ENCODE measurements at places on chromosomes 1 and 21. TPM values are rescaled to one million over a fixed set of nuclear protein-coding genes. Genes with fewer than 3 reads are reported as not detected.

DNA sequence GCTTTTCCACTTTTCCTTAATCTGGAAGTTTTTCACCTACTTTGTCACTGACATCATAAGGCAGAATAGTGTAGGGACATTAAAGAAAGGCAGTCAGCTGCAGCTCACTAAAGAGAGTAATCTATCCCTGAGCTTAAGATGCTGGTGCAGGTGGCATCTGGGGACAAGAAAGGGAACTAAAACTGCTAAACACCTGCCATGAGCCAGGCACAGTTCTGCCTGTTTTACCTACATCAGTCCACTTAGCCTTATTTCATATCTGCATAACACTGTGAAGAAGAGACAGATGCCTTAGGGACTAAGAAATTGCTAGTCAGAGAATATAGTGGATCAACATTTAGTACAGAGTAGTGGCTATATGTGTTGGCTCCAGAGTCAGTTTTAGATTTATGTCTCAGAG is 88.1 kb downstream of the GPATCH2 start:
- DNase-seq, result no peak

DNA sequence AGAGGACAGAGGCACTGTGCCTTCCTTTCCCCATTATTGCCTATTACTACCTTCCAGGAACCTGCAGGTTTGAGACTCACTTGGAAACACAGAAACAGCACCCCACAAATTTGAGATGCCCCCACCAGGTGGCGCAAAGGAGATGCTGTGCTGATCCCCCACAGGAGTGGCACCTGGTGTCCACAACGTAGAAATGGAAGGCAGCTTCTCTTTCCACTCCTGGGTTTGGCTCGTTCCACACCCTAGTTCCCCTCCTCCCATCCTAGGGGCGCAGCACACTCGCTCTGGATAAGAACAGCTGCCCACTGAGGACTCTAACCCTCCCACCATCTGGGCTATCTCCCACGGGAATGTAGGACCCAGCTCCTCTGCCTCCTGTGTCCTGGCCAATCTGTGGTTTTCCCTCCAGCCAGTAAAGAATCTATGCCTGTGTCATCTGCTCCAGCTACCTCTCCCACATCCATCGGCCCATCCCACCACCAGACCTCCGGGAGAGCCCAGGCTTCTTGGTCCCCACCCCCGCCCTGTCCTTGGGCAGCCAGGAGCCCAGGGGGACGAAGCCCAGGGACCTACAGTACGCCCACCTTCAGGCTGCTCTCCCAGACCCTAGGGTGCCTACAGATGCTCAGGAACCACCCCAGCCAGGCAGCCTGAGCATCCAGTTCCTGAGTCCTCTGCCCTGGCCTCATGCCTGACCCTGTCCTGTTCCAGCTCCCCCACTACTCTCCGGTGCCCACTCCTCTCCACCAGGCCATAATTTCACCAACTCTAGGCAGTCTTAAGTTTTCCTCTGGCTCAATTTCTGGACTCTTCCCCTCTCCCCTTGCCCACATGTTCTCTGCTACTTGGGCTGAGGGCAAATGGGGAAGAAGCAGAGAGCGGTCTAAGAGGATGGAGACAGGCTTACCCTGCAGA is 549 bp downstream of the THBS3 start:
- peak; percentile 55 for DNase-seq

TINAGL1 gene
- polyA plus RNA-seq, result 0.36 TPM

DNA sequence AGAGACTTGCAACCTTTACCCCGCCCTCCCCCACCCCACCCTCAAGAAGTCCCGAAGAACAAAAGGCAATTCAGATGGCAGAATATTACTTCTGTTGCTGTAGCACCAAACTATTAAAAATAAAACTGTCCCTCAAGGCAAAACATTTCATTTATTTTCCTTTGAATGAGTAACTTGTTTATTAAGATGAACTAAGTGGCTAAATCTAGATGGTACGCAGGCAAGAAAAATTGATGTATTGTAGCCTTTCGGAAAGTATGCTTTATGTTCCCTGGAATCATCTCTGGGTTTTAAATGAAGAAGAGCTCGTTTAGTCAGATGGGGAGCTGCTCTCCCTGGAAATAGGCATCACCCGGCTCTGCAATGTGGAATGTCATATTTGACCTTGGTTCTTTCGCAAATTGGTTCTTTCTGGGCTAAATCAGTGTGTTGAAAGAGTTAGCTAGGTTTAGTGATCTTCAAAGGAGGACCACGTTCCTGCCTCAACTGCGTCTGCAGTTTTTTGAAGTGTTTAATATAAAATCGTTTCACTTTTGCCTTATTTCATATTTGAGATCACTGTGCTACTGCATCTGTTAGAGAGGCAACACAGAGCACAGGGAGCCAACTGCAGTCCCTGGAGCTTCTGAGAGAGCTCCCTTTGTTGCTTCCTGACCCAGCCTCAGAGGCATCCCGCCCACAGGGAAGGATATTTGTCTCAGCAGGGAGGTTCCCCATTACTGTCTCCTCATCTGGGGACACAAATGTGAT is 61.8 kb downstream of the KIF26B start:
- no peak for DNase-seq

DNA sequence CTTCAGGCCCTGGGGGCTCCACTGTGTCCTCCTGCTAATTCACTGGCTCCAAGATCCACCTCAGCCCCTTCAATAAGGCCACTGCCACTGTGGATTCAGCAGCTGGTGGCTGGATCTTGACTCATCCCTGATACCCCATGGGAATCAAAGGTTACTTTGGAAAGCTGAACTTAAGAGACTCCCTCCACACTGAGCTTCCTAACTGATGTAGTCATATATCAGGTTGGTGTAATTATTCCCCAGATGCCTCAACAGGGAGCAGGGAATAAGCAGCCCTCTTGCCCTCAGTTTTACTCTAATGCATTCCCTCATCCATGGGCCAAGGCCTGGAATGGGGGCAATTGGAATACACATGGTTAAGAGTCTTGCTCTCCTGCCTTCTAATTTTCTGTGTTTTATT is 164.6 kb downstream of the FASLG start:
- DNase-seq, result no peak

GRCh38 chr1:10489291-10490055 is 14.7 kb downstream of the PEX14 start:
- DNase-seq, result no peak

HLCS gene
- polyA plus RNA-seq, result 19.5 TPM

DNA sequence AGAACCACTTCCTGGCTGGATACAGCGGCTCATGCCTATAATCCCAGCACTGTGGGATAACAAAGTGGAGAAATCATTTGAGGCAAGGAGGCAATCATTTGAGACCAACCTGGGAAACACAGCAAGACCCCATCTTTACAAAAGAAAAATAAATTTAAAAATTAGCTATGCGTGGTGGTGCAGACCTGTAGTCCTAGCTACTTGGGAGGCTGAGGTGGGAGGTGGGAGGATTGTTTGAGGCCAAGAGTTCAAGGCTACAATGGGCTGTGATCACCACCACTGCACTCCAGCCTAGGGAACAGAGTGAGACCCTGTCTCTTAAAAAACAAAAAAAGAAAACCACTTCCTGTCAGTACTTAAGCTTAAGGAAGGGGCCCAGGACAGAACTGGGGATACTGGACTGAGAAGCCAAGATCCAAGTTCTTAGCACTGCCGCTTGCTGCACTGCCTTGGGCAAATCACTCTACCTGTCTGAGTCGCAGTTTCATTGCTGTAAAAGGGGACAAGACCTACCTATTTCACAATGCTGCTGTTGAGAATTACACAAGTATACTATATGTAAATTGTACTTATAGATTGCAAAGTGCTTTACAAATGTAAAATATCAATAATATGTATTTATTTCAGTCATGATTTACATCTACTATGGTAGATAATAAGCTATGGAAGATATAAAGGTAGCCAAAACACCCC is 154.9 kb downstream of the RERE start:
- DNase-seq, result no peak

DNA sequence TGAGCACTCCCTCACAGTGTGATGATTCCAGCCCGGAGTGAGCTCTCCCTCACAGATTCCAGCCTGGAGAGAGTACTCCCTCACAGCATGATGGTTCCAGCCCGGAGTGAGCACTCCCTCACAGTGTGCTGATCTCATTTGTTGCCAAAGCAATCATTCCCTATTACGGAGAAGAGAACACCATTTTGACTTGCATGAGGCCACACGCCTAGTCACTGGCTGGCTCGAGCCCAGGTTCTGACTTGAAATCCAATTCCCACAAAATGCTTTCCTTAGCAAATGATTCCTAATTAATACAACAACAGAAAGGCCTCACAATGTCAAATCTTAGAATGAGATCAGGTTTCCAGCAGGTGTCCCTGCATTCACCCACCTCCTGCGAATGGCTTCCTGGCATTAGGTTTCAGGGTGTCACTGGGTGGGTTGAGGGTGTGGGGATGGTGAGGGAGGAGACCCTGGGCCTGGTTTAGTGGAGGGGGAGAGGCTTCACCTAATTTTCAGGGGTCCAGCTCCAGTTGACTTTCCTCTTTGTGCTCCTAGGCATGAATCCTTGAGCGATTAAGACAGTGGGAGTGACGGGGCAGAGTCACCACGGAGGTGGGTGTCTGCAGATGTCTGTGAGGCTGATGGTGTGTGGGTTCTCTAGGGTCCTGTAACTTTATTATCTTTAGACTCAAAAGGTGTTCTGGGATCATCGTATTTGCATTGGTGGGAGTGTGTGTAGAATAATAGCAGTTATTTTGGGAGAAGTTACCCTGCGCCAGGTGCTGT is 158.5 kb downstream of the KCNJ6 start:
- DNase-seq, result no peak

DNA sequence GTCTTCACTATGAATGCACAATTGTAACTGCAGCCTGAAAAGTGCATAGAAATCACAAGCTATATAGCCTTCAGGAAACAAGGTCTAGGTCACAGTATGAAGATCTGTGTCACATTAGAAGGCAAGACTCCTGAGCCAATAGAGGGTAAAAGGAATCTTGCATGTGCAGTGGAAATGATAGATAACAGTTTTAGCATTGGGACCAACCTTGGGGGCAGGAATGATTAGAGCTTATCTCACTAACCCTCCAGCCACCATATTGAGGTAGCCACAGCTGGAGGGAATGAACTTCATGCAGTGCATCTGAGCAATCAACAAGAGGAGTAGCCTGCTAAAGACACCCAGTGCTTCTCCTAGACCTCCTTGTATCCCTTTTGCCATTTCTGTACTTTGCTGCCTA is 390.1 kb downstream of the LTN1 start:
- DNase-seq, result no peak

DNA sequence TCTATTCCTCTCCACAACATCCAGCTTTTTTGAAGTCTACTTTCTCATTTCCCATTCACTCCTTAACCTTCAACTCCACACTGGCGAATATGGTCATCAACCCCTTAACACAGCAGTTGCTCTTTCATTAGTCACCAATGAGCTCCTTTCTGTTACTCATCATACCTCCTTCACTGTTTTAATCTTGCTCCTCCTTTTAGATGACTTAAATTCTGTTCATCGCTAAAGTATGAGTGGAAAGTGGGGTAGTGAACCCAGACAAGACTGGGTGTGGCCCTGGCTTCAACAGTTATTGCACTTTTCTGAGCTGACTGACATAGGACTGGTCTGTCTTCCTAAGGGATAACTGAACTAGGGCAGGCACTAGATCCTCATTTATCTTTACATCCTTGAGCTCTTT is 51.3 kb downstream of the AKT3 start:
- DNase-seq, result peak; percentile 42

DNA sequence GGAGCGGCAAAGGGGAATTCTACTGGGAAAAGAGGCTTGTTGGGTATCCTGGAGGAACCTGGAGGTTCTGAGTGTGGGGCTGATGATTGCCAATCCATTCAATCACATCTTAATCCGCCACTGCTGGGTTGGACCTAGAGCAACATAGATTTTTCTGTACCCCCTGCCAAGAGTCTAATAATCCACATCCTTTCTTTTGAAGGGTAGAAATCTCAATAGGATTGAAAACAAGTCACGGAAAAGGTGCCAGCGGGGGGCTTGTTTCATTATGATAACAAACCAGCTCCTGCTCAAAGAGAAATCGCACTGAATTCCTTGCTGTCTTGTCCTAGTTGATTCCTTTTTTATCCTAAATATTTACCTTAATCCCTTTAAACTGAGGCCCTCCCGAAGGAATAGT is 528.5 kb downstream of the ADGRL2 start:
- DNase-seq, result no peak

DNA sequence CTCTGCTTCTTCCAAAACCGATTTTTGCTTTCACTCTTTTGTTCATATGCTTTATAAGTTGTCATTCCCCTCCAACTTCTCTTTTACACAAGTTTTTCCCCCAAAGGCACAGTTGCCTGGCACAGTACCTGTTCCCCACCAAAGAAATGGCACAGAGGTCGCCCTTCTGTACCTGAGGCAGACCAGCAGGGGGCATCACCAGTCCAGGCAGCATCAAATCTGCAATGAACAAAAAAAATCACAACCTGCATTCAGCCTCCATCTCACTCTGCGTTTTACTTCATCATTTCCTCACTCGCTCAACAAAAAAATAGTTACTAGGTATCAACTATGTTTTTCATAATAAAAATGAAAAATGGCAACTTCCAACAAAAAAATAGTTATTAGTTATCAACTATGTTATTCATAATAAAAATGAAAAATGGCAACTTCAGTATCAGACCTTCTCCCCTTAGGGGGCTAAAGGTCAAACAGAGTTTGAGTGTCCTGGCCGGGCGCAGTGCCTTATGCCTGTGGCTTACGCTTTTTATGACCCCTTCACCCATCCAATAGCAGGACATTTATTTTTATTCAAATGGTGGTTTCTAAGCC is 4.1 kb downstream of the EIF2D start:
- DNase-seq, result no peak

- no peak for DNase-seq
Observed at GRCh38 chr1:217946511-217946910, 315.4 kb downstream of the SPATA17 start.

SDF4 gene
- polyA plus RNA-seq, result 109 TPM

GRCh38 chr1:83641206-83641658 is 357.7 kb downstream of the TTLL7 start:
- DNase-seq, result no peak

GRCh38 chr1:151447696-151448095 is 11.6 kb downstream of the POGZ start:
- no peak for DNase-seq

GRCh38 chr1:60813071-60813470 is 269.3 kb upstream of the NFIA start:
- DNase-seq, result no peak

DNA sequence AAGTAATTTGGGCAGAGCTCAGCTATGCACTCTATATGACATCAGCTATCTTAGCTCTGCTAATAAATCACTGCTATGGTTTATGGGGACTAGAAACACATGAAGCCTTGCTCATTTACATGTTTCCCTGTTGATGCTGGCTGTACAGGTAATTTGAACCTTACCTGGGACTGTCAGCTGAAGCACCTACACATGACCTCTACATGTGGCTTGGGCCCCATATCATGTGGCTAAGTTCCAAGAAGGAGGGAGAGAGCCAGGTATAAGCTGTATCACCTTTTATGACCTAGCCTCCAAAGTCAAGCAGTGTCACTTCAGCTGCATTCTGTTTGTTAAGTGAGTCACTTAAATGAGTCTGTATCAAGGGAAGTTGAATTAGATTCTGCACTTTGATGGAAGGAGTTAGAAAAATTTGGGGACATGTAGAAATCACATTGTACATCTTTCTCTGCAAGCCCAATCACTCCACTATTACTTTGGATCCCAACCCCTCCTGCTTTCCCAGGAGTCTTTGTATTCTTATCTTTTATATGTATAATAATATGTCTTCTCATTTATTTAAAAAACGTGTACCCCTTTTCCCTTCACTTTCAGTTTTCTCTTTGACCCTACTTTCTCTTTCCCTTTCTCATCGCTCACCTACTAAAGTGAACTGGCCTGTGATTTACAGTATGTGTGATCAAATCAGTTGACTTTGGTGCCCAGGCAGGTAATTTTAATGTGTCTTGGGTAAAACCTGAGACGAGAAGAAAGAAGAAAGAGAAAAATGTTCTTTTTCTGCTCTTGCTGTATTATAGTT is 53.4 kb upstream of the PRKACB start:
- no peak for DNase-seq

BEST4 gene
- polyA plus RNA-seq, result 0.07 TPM

GRCh38 chr1:81330521-81330920 is 470.2 kb upstream of the ADGRL2 start:
- no peak for DNase-seq
